Tibial nerve (tissue), 4 donors: ENCODE measurements at places on chromosomes 13 and 19.

DNA sequence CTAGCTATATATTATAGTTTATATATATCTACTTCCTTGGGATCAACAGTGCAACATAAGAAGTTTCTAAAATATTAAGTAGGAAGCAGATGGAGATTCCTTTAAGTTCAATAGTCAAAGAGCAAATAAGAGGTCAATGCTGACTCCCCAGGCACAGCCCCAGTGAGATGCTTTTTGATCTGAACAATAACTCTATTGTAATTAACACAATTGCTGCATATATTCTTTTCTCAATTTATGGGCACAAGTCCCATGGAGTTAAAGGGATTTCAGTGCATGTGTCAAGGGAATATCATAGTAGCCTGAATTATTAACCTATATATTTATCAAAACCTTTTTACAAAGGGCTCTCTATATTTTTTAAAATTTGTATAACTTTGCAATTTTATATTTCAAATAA is 180.8 kb downstream of the SPRY2 start:
- H3K27me3 ChIP-seq: no peaks in the 10 kb centered on the region
- no peaks in the 10 kb centered on the region for H3K36me3 ChIP-seq
- H3K4me3 ChIP-seq: no peak overlapping the region
- DNase-seq: no peak
- H3K4me1 ChIP-seq: no peaks in the 10 kb centered on the region

DNA sequence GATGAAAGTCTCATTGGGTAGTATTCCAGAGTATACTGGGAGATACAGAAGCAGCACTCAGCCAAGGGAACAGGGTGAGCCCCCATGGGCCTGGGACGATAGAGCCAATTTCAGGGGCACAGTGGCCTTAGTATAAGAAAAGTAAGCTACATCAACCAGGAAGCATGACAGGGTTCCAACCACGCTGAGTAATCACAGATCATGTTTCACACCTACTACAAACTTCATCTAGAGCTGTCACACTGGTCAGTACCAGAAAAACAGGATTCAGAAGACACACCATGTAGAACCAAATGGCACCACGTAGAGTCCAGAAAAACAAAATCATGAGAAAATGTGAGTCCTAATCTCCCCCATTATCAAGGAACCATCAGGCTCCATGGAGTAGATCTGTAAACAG is 1292.4 kb upstream of the MIR17HG start:
- H3K36me3 ChIP-seq: no peaks in the 10 kb centered on the region
- no peak overlapping the region for H3K4me3 ChIP-seq
- no peaks in the 10 kb centered on the region for H3K4me1 ChIP-seq
- no peak for DNase-seq
- no peak overlapping the region for H3K27ac ChIP-seq

DNA sequence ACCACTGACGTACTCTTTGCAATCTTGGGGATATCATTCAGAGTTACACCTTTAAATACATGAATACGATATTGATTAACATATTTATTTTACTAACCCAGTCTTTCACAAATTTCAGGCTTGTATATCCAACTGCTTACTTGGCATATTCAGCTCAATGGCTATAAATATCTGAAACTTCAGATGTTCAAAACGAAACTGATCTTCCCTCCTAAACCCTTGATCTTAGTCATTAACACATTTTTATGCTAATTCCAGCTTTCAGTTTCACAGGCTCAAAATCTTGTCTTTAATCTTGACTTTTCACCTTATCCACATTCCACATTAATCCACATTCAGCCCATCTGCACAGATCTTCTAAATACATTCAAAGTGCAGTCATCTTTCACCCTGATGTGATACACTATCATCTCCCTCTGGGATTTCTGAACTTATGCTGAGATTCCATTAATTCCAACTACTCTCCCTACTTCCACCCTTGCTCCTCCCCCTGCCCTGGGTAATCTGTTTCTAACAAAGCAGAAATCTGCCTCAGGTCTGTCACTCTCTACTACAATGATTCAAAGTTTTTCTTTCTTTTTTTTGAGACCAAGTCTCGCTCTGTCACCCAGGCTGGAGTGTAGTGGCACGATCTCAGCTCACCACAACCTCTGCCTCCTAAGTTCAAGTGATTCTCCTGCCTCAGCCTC is 387.2 kb downstream of the GPC5 start:
- H3K4me1 ChIP-seq: no peaks in the 10 kb centered on the region
- H3K27me3 ChIP-seq: no peaks in the 10 kb centered on the region
- DNase-seq: no peak

- no peaks in the 10 kb centered on the region for H3K27me3 ChIP-seq
- no peak overlapping the region for H3K4me3 ChIP-seq
- H3K4me1 ChIP-seq: no peaks in the 10 kb centered on the region
- DNase-seq: no peak
- no peak overlapping the region for H3K27ac ChIP-seq
- H3K36me3 ChIP-seq: no peaks in the 10 kb centered on the region
Measured at GRCh38 chr19:23789246-23789645, 30.6 kb upstream of the ZNF681 start.

DNA sequence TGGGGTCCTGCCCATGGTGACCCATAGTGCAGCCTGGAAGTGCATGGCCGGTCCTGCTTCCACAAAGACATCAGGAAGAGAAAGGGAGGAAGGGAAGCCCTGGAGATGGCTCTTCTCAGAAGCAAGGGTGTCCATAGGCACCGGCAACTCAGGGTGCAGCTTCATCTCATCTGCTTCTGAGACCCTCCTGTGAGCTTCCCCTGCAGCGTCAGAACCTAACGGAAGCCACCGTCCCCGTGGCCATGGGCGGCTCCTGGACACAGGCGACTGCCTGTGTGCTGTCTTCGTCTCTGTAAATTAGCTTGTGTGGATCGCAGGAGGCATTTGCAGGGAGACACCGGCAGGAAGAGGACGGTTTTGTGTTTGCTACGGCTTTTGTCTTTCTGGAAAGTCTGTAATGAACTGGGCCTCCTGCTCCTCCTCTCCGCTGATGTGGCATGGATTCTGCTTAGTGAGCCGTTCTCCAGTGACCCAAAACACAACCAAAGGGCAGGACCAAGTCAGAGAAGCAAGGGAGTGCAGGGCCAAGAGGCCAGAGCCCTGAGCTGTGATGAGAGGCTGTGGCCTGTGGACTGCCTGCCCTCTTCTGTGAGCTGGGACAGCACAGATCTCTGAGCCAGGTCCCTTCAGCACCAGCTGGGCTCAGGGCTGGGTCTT is 2.5 kb downstream of the ATP4B start:
- no peaks in the 10 kb centered on the region for H3K36me3 ChIP-seq
- H3K4me3 ChIP-seq: no peak overlapping the region
- no peaks in the 10 kb centered on the region for H3K4me1 ChIP-seq

DNA sequence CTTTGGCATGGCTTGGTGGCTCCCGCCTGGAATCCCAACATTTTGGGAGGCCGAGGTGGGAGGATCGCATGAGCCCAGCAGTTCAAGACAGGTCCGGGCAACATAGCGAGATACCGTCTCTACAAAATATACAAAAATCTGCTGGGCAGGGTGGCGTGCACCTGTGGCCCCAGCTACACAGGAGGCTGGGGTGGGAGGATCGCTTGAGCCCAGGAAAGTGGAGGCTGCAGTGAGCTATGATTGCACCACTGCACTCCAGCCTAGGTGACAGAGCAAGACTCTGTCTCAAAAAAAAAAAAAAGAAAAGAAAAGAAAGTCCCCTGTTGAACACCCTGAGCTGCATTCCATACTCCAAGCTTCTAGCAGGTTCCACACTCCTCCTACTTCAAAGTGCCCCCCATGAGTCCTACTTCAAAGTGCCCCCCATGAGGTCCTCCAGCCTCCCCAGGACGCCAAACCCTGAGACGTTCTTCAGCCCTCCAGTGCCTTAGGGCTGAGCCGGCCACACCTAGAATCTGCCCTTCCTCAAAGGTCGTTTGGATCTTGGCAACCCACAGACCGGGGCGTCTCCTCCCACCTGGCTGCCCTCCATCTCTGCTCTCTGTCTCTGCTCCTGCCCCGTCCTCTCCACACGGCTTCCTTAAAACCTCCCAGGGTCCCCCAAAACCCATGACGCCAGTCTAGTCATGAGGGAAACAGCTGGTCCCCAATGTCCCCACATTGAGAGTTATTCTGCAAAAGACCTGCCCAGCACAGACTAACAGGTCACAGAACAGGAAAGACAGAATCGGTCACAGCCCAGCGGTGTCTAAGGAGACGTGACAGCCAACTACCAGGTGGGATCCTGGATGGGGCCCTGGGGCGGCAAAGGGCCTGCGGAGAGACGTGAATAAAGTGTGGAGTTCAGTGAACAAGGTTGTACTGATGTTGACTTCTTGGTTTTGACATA is 4.8 kb downstream of the TJP3 start:
- H3K4me3 ChIP-seq: no peak overlapping the region
- H3K36me3 ChIP-seq: no peaks in the 10 kb centered on the region
- DNase-seq: no peak

GRCh38 chr19:6103894-6104293 is 6.4 kb downstream of the RFX2 start:
- no peaks in the 10 kb centered on the region for H3K36me3 ChIP-seq
- H3K27me3 ChIP-seq: no peaks in the 10 kb centered on the region
- DNase-seq: no peak
- H3K27ac ChIP-seq: peak overlapping the region; percentile 82

- DNase-seq: no peak
- peaks cover 11% of the 10 kb centered on the region for H3K27me3 ChIP-seq
- H3K36me3 ChIP-seq: no peaks in the 10 kb centered on the region
- H3K27ac ChIP-seq: no peak overlapping the region
- no peaks in the 10 kb centered on the region for H3K4me1 ChIP-seq
Measured at GRCh38 chr13:99688776-99689175, 187.5 kb downstream of the TM9SF2 start.

DNA sequence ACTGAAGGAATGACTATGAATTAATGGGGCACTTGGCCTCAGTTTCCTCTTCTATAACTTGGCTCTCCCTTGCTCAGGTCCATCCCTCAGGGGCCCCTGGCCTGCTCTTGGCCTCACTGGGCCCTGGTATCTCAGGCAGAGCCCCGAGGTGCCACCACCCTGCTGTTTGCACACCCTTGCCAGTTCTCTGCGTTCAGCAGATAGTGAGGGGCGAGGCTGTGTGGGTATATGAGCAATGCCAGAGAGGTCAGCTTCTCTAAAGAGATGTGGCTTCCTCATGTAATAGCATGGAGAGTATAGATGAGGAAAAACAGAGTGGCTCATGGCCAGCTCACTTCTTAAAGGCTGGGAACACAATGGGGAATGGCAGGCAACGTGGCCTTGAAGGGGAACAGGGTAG is 76.1 kb downstream of the CYSLTR2 start:
- no peak overlapping the region for H3K4me3 ChIP-seq
- no peak for DNase-seq
- no peaks in the 10 kb centered on the region for H3K36me3 ChIP-seq
- no peaks in the 10 kb centered on the region for H3K4me1 ChIP-seq
- H3K27ac ChIP-seq: no peak overlapping the region

DNA sequence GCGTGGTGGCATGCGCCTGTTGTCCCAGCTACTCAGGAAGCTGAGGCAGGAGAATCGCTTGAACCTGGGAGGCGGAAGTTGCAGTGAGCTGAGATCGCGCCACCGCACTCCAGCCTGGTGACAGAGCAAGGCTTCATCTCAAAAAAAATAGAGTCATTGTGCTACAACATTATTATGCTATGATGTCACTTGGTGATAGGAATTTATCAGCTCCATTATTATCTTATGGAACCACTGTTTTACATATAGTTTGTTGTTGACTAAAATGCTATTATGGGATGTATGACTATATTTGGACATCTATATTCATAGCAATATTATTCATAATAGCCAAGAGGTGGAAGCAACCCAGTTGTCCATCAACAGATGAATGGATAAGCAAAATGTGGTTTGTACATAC is 26.4 kb upstream of the SLC7A1 start:
- H3K36me3 ChIP-seq: no peaks in the 10 kb centered on the region
- H3K4me3 ChIP-seq: no peak overlapping the region
- no peaks in the 10 kb centered on the region for H3K27me3 ChIP-seq
- H3K27ac ChIP-seq: no peak overlapping the region

- DNase-seq: no peak
- no peaks in the 10 kb centered on the region for H3K36me3 ChIP-seq
- peaks cover 25% of the 10 kb centered on the region for H3K27me3 ChIP-seq
- no peak overlapping the region for H3K4me3 ChIP-seq
Measured at GRCh38 chr19:6480848-6481415, 655 bp downstream of the DENND1C start.

DNA sequence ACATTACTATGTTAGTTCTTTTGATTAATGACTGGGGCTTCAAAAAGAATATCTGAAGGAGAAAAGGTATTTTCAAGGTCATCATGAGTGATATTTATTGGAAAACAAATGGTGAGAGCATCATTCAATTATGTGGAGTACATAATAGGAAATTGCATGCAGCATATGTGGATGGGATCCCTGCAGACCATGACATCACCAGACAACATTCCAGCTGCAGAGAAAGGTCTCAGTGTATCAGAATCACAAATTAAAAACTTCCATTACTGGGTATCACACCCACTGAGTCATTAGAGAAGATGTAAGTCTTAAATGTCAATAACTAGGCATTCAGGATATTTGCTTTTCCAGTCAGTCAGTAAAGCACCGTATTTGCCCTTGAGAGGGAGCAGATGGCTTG is 574.4 kb upstream of the SLC10A2 start:
- no peak for DNase-seq
- no peaks in the 10 kb centered on the region for H3K4me1 ChIP-seq
- no peaks in the 10 kb centered on the region for H3K27me3 ChIP-seq
- no peak overlapping the region for H3K4me3 ChIP-seq

- no peak overlapping the region for H3K4me3 ChIP-seq
- no peak for DNase-seq
- no peaks in the 10 kb centered on the region for H3K36me3 ChIP-seq
- no peak overlapping the region for H3K27ac ChIP-seq
- H3K27me3 ChIP-seq: no peaks in the 10 kb centered on the region
- no peaks in the 10 kb centered on the region for H3K4me1 ChIP-seq
Measured at GRCh38 chr13:80881942-80882445, 541.1 kb upstream of the SPRY2 start.

DNA sequence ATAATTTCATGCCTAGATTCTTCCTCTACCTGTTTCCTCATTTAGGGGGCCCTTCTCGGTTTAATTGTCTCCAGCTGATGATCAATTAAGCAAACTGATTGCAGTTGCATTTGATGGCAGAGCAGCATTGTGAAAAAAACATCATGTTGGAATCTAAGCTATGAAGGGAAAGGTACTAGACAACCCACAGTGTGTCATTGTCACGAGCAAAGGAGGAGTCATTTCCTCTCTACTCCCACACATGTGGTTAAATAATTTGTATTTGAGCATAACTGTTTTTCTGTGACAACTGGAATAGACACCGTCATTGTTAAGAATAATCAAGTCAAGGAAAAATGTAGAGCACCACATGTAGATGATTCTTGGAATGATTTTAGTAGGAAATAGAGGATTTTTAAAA is 240.3 kb downstream of the DCT start:
- H3K27ac ChIP-seq: no peak overlapping the region
- no peaks in the 10 kb centered on the region for H3K27me3 ChIP-seq
- DNase-seq: no peak
- H3K4me1 ChIP-seq: peaks cover 1% of the 10 kb centered on the region
- H3K36me3 ChIP-seq: no peaks in the 10 kb centered on the region
